ENCODE measurements at places on chromosomes 13 and 19.
A peak's percentile ranks its signal among the peaks of the same experiment; 100 is the strongest.

DNA sequence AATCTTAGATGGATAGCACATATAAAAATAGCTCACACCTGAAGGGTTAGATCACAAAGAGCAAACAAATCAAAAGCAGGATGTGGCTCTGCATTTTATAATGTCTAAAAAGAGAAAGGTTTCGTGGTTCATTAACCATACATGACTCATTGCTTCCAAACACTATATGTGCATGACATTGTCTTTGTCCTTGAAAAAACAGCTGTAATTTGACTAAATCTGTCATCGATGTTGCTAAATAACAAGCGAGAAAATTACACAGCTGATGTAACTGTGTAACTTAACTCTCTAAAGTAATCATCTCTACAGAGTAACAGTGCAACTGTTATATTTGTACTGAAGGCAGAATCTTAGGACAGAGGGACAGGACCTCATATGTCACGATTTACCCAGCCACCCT, 383.1 kb upstream of the GPC6 start:
- peak; percentile 38 for DNase-seq

GRCh38 chr13:54357284-54357933, 1328.8 kb downstream of the OLFM4 start:
- no peak for DNase-seq

- DNase-seq: peak; percentile 26
These were observed 32.7 kb upstream of the SOX1 start for GRCh38 chr13:112034231-112034630.

GRCh38 chr19:33186431-33187182, 7.5 kb upstream of the LRP3 start:
- no peak for DNase-seq

Measured in stomach (tissue), 19 donors.